ENCODE measurements at places on chromosomes 2 and 18.

DNA sequence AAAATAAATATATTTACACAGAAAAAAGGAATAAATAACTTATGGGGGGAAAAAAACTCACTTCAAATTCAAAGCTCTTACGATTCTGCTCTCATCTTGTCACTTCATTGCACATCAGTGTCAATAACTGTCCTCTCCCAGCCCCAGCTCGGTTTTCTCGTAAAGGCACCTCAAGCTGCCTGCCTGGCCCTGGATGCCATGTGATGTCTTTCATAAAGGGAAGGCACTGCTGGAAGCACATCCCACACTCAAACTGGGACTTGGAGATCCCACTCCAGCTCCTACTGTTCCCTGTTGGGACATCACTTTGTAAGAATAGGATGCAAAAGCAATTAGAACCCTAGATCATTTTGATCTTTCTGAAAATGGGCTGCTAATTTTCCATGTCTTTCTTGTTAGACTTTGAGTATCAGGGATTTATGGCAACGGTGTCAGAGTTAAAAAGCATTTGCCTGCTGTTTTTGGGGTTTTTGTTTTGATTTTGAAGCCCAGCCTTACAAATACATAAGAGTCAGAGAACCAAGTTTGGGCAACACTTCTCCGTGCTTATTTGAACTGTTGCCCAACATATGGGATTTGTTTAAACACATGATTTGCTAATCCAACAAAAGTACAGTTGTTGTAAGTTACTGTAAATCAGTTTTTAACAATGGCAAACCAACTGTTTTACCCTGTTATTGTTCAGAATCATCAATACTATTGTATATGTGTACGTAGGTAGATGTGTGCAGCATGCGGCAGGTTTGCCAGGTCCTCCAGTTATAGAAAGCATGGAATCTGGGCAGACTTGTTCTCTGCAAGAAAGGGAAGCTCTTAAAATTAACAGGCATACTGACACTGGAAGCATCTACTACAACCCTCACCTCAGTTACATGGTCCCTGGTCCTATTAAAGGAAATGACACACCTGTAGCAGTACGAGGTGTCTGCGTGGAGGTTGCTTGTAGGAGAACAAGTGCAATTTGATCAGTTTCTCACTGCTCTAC, 20.6 kb downstream of the SERTAD2 start:
- DNase-seq = no peak

DNA sequence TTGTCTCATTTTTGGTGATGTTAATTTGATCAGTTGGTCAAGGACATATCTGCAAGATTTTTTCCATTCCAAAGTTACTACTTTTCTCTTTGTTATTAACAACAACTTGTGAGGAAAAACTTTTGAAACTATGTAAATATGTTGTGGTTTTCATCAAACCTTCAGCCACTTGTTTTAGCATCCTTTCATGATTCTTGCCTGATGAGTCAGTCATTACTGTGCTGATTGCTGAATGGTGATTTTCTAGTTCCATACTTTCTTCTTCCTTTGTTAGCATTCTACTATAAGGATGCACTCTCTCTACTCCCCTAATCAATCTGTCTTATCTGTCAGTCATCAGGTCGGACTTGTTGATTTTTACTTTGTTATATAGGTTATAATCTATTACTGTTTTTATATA, 10.9 kb downstream of the TMEM87B start:
- no peak for DNase-seq

DNA sequence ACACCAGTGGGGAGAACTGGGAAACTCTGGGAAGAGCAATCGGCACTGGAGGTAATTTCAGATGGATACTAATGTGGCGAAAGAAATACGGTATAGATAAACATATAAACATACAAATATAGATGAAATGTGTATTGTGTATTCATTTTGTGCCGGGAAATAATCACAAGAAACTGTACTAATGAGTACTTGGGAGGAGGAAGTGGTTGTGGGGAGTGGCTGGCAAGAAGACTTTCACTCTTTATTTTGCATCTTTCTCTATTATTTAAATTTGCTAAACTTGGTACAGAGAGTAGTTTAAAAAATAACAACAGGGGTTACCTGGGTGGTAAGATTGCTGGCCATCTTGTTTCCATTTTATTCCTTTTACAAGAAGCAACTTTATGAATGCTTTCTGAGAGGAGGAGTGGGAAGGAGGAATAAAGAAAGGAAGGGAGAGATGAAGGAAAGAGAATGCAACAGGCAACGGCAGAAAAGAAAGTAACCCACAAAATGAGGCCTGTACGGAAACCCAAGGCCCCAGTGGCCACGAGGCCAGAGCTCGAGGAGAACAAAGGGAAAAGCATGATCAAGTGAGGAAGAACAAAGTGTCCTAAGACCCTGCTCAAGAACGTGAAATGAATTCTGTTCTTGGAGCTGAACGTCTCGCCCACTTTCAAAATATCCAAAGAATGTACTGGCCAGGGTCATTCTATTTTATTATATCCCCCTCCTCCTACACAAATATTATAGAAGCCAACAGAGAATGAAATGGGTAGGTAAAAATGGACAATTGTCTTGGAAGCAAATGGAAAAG, 45.2 kb downstream of the FAM178B start:
- DNase-seq = no peak

- peak; percentile 45 for DNase-seq
Measured at GRCh38 chr2:41400088-41400665, 647.6 kb upstream of the PKDCC start.

DNA sequence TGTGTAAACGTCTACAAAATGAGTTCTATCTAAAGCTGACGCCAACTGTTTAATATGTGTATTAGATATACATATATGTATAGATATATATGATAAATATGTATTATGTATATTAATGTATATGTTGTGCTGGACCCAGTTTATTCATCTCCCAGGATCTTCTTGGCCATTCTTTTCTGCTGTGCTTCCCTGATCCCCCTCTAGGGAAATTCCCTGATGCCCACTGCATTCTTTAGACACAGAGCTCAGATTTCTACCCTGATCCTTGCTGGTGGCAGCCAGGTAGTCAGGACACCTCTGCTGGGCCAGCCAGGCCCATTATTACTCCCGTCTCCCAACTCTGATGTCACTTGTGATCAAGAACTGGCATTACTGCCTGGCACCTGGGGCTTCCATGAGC, 292.0 kb downstream of the PTPRM start:
- no peak for DNase-seq

DNA sequence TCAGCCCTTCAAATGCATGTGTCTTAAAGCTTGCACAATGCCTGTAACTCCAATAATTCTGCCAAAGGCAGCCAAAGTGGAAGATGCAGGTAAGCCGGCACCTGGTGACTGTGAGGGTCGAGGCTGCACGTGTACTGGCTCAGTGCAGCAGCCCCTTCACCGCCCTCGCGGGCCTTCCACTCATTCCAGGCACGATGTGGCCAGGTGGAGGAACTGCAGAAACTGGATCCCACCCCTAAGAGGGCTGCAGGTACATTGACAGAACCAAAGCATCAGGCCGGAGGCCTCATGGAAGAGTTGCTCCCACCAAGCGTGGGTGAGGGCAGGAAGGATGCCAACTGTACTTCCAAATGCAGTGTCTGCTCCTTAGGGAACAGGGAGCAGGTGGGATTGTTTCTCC, 253.4 kb downstream of the HDAC4 start:
- no peak for DNase-seq

- DNase-seq = no peak
Measured at GRCh38 chr2:21770787-21771186, 647.0 kb downstream of the TDRD15 start.

- no peak for DNase-seq
Measured at GRCh38 chr2:100262046-100262445, 60.3 kb downstream of the LONRF2 start.

- DNase-seq = no peak
Measured at GRCh38 chr18:74197705-74198341, 49.5 kb downstream of the TIMM21 start.

DNA sequence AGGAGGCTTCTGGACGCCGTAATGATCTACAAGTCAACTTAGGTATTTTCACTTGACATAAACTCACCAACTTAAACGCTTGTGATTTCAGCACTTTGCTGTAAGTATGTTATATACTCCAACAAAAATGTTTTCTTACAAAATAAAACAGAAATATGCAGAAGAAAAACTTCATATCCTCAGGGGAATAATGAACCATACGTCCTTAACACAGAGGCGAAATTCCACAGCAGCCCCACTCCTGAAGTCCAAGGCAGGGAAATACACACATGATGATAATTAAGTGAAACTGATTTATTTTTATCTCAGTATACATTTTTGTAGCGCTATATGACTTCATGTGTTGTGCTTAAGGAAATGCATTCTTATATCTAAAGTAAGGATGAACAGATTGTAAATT, 335.4 kb upstream of the VWC2L start:
- DNase-seq = no peak

DNA sequence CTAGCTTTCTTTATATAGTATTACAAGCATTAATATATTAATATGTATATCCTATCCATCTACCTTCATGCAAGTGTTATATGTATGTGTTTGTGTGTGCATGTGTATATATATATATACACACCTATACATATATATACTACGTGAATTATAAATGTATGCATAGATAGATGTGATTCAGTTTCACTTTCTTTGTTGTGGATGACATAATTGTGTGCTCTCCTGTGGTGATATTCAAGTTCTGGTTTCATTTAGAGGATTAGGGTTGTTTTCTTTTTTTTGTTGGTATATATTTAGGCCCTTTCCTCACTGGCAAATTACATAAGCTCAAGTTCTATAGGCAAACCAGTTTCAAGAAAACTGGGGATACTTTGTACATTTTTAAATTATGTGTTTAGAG, 225.7 kb upstream of the FANCL start:
- peak; percentile 61 for DNase-seq

DNA sequence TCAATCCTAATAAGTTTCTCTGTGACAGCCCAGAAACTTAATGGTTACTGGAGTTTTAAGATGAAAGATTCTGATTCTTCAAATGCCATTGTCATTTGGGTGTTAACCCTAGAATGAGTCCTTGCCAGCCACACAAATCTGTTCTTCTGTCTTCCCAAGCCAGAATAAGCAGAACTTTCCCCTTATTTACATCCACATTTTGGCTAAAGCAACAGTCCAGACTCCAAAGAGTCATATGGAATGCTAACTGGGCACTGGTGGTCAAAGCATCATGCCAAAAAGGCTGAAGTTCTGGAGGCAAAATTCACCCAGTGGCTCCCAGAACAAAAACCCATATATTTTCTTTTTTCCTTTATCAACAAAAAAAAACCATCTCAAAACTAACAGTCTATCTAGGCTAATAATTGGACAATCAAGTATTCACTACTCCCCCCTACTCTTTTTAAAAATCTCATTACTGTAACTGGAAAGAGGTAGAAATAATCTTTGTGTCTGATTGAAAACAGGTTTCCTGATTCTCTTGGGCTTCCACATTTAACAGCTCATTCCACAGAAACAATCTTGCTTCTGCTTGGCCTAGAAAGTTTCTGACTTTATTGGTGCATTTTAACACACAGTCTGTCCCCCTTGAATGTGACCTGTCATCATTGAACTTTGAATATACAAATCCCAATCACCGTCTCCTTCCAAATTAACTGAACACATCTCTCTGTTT, 89.6 kb upstream of the SETBP1 start:
- no peak for DNase-seq

- DNase-seq = no peak
Measured at GRCh38 chr2:144596073-144596871, 76.4 kb upstream of the ZEB2 start.

DNA sequence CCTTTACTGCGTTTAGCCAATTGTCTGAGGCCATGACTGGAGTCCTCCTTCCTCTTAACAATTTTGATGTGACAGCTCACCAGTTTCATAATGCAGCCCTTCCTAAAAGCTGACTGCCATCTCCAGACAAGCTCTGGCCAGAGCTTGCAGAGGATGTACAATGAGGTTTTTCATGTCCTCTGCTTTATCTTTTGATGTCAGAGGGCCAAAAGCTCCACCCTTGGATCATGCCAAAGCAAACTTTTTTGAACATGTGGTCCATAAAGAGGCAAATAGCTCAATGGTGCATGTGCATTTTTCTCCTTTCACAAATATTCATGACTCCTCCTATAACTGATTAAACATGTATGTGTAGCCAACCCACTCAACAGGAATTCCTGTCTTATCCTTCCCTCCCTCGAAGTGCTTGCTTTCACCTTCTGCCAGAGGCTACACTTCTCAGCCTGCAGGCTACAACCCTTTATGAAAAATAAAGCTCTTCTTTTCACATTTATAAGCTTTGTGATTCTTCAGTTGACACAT, 266.2 kb downstream of the FBXO15 start:
- no peak for DNase-seq

- DNase-seq = no peak
Measured at GRCh38 chr2:236517251-236518031, 52.2 kb upstream of the ACKR3 start.

- no peak for DNase-seq
Measured at GRCh38 chr2:42722320-42723190, 41.4 kb downstream of the OXER1 start.

- no peak for DNase-seq
Measured at GRCh38 chr2:236550701-236551465, 18.7 kb upstream of the ACKR3 start.

DNA sequence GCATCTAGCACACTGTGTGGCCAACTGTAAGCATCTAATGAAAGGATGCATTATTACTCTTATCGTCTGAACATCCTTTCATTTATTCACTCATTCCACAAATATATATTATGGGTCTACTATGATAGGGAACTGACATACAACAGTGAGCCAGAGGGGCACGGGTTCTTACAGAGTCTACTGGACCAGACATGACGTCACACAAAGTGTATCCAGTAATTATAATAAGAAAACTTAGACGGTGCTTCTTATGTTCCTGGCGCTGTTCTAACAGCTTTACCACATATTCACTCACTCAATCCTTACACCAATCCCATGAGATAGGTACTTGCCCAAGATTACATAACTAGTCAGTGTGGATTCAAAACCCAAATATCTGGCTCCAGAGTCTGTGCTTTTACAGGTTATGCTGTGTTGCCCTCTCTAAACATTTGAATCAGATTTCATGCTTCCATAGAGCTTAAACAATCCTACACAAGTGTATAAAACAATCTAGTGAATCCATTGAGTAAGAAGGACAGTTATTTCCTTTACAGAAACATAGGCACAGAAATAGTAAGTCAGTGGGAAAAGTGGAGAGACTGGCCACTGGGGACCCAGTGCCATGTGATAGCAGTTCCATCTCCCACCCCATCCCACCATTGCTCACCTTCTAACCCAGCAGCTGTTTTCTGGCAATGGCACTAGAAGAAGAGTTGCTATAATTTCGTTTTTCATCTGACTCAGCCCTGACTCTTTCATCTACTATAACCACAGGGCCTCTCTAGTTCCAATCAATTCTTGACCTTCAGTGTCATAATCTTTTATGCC, 24.2 kb upstream of the ARL5A start:
- DNase-seq = no peak

- no peak for DNase-seq
Measured at GRCh38 chr2:49686897-49687442, 532.7 kb upstream of the FSHR start.

GRCh38 chr2:234195516-234195915, 145.0 kb downstream of the SPP2 start:
- no peak for DNase-seq

DNA sequence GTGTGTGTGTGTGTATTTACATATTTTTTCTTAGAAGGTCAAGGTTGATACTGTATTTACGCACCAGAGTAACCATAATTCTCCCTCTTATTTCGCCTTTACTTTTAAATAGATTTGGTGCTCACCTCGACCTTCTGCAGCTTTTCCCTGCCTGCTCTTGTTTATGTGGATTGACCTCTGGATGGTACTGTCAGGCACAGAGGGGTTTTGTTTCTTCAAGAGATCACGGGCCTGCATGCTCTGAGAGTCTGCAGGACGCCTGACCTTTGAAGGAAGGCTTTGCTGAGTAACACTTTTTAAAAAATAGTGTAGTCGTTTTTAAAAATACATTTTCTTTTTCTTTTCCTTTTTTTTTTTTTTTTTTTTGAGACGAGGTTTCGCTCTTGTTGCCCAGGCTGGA, 18.1 kb upstream of the EFHD1 start:
- no peak for DNase-seq
